RPMI8226 (cell line): ENCODE measurements at places on chromosomes 6 and 20.

DNA sequence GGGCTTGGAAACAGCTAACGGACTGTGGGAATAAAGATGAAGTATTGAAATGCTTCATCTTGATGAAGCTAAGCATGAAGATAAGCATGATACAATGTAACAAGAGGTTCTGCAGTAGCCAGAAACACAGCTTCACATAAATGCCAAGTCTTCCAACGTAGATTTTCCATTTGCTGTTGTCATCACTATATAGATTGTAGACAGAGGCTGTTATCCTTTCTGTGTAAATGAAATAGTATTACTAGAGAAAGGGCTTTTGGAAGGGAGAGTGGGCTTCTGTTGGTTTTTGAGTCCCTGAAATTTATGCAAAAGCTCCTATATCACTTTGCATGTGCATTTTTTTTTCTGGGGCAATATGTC lies 649.0 kb downstream of the RNF144B start:
- DNase-seq, result no peak

DNA sequence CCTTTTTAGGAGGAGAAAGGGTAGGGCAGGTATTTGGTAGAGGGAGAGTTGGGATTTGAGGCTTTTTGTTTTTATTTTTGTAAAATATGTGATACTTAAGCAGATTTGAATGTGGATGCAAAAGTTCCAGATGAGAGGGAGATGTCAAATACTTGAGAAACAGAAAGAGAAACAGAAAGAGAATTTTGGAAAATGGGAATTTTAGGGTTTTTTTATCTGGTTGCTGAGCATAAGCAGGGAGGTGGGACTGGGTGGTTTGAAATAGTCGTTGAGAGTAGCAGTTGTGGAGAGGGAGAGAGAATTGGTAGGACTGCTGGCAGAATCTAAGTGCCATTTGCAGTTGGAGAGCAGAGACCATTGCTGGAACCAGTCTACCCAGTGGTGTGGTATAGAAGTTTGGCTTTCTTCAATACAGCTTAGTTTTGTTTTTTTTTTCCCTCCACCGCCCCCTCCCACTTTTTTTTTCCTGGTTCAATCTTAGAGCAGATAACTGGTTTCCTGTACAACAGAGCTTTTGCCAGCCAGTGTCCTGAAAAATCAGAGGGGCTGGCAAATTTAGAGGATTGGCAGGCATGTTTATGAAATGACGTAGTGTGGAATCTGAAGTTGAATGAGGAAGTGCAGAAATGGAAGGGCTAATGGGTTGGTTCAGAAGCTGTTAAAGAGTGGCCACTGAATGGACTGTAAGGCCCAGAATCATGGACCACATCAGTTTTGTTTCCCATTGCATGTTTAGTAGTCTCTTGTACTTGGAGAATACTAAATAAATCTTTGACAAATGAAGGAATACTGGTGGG lies 68.7 kb downstream of the ATRN start:
- no peak for DNase-seq

GRCh38 chr20:57544838-57545564 lies 15.9 kb upstream of the PCK1 start:
- no peak for DNase-seq

GRCh38 chr6:138620630-138621029 lies 121.3 kb upstream of the NHSL1 start:
- DNase-seq, result no peak

GRCh38 chr20:54605319-54605718 lies 129.9 kb downstream of the DOK5 start:
- DNase-seq, result no peak

DNA sequence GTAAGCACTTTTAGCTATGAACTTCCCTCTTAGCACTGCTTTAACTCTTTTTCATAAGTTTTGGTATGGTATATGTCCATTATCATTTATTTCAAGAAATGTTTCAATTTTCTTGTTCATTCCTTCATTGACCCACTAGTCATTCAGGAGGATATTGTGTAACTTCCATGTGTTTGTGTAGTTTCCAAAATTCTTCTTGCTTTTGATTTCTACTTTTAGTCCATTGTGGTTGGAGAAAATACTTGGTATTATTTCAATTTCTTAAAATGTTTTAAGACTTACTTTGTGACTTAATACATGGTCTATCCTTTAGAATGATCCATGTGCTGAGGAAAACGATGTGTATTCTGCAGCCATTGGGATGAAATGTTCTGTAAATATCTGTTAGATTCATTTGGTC lies 176.5 kb downstream of the CENPW start:
- DNase-seq, result no peak

DNA sequence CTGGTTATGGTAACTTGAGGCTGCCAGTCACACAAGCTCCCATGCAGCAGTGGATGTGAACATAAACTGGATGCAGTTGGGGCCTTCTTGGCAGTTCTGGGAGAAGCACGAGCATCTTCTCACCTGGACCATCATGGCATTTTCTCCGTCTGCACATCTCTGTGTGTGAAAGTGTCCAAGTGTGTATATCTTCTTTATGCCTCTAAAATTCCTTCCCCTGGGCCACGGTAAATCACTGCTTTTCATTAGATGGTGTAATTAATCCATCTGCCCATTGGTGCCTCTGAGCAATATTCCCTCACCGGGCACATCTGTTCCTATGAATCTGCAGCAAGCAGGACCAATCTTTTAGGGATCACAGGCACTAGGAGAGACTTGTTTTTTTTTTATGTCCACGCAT lies 138.0 kb downstream of the MAP3K7 start:
- DNase-seq, result no peak

DNA sequence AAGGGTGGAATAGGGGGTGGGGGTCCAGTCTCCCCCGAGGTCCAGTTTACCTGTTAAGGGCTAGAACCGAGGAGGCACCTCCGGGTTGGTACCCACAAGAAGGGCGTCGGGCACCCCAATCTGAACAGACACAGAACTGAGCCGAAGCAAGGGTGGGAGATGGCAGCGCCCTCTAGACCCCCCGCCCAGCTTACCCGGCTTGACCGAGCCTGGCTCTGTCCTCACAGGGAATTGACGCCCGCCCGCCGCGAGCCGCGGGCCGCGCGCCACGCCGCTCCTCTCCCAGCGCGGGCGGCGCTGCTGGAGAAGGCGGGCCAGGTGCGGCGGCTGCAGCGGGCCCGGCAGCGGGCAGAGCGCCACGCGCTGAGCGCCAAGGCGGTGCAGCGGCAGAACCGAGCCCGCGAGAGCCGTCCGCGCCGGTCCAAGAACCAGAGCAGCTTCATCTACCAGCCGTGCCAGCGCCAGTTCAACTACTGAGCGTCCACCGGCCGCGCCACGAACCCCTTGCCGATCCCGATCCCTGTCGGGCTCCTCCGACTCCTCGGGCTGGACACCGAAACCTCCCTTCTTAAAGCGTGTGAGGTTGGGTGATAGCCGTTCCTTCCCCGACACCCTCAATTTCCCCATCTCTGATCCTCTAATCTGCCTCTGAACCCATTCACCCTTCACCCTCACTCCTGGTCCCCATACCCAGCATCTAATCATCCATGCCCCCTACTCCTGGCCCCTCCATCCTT lies 5.9 kb downstream of the TP53INP2 start:
- DNase-seq, result peak; percentile 89

DNA sequence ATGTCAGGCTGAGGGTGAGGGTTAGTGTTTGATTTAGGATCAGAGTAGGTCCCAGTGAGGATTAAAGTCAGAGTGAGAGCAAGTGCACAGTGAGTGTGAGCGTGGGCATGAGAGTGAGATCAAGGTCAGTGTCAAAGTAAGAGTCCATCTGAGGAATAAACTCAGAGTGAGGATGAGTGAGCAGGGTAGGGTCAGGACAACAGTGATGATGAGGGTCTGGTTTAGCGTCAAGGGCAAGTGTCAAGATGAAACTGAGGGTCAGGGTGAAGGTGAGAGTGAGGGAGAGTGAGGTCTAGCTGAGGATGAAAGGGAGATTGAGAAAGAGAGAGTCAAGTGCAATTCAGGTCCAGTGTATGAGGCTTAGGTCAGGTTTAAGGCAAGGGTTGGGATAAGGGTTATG lies 7.7 kb upstream of the ZNF343 start:
- no peak for DNase-seq
